Left renal pelvis (tissue), 4 donors: ENCODE measurements at places on chromosomes 7 and 10.
A peak's percentile ranks its signal among the peaks of the same experiment; 100 is the strongest.

GRCh38 chr7:57404343-57404966, 45.5 kb upstream of the ZNF716 start:
- no peak for DNase-seq

GRCh38 chr7:7565746-7566650, 686 bp upstream of the MIOS start:
- peak; percentile 31 for DNase-seq

DNA sequence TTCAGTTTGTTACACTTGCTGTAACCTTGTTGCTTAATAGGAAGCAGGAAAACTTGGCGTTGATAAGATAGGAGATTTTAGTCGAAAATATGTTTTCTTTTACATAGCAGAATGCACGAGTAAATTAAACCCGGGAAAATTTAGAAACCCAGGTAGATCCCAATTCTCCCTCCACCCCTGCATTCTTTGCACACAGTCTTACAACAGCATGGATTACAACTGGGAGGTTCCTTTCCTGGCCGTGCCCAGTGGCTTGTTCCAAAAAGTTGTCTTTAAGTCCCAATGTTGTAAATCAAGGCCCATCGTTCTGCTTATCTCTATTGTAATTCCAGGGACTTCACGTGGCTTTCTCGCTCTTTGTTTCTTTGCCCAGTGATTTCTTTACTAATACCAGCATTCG, 1.1 kb upstream of the DPY19L1 start:
- no peak for DNase-seq

GRCh38 chr10:22740180-22740579, 25.8 kb upstream of the PIP4K2A start:
- DNase-seq, result no peak

DNA sequence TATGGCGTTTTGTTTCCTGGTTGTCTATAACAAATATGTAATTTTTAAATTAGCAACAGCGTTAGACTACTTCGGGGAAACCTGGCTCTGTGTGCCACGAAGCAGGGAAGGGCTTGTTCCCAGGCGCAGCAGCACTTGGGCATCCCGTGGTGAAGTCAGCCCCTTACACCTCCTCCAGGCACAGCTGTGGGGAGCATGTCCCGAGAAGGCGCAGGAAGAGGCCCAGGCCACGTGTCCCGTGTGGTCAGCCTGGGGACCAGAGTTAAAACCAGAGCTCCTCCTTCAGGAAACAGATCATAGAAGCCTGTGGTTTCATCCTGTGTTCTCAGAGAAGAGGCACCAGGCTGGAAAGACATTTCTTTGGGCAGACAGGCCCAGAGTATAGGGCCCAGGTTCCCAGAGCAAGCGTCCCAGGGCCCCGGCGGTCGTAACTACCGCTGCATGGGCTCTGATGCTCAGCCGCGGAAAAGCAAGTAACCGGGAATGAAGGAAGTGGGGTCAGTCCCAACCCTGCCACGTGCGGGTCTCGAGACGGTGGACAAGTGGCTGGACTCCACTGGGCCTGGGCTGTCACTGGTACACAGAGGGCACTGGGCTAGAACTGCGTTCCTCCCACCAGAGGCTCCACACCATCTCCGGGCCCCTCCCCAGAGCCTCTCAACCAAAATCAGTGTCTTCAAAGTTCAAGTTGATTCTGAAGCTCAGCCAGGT, 7.1 kb downstream of the NUDT1 start:
- no peak for DNase-seq

GRCh38 chr10:91541481-91541880, 91.4 kb downstream of the PPP1R3C start:
- DNase-seq, result no peak

- DNase-seq, result no peak
Measured at GRCh38 chr10:35898716-35899440, 256.8 kb upstream of the FZD8 start.

DNA sequence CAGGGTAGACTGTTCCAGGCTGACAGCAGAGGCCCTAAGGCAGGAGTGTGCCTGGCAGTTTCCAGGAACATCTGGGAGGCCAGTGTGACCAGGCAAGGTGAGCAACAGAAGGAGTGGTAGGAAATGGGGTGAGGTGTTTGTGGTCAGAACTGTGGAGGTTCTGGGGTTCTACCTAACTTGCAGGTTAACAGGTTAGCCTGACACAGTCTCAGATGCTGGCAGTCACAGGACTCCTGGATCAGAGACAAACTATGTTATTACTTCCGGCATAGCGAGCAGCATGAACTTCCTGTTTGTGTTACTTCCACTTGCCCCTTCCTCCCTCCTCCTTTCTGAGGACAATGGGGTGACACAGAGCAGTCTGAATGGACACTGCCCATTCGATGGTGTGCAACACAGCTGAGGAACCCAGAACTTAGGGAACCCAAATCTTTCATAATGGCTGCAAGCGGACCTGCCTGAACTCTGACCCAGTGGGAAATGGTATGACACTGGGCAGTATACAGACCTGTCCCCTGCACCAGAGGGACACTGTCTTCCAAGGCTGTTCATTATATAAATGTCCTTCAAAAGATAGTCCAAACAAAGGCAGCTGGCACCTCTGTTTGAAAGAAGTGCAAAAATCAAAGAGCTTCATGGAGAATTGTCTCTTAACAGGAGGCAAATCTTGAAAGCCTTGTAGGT, 3.9 kb upstream of the SAR1A start:
- no peak for DNase-seq

- DNase-seq, result no peak
Measured at GRCh38 chr10:3757250-3757637, 27.8 kb downstream of the KLF6 start.

- DNase-seq, result no peak
Measured at GRCh38 chr7:135801877-135802276, 53.3 kb upstream of the FAM180A start.

DNA sequence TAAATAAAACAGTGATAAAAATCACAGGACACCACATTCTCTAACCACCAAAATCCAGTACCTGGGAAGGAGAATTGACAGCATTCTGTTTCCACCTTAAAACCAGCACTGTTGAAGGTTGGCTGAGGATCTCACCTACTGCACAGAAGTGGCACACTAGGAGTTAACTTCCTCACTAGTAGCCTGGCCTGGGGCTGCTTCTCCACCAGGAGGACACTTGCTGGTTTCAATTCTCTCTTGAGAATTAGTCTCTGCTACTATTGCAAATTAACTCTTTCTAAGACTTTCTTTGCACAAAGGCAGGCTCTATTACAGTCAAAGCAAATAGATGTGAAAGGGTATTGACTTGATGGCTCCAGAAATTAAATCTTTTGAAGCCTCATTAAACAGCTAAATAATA, 2.3 kb upstream of the CTTNBP2 start:
- DNase-seq, result no peak

- no peak for DNase-seq
Measured at GRCh38 chr7:134396031-134396430, 62.9 kb downstream of the AKR1B1 start.

GRCh38 chr7:47078241-47078640, 503.7 kb downstream of the TNS3 start:
- no peak for DNase-seq

DNA sequence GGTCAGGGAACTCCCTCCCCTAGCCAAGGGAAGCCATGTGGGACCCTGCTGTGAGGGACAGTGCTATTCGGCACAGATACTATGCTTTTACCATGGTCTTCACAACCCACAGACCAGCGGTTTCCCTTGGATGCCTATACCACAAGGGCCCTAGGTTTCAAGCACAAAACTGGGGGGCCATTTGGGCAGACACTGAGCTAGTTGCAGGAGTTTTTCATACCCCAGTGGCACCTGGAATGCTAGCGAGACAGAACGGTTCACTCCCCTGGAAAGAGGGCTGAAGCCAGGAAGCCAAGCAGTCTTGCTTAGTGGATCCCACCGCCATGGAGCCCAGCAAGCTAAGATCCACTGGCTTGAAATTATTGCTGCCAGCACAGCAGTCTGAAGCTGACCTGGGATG, 156.8 kb downstream of the THSD7A start:
- no peak for DNase-seq

- DNase-seq, result peak; percentile 83
Measured at GRCh38 chr7:130273081-130273932, 6.6 kb downstream of the CPA2 start.

DNA sequence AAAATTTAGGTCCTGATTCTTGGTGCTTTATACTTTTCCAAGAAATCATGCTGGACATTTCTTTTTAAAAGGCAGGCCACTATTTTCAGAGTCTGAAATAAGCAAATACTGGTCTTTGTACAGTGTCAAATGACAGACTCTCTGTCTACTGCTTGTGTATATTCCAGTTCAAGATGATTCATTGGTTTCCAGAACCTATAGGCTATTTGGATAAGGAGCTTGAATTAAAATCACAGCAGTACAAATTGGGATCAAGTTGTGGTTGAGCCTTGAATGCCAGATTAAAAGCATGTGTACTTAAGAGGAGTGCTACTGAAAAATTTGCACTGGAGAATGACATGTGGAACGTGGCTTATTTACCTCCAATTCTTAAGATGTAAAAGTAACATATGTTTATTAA, 10.7 kb downstream of the KMT2E start:
- DNase-seq, result no peak

DNA sequence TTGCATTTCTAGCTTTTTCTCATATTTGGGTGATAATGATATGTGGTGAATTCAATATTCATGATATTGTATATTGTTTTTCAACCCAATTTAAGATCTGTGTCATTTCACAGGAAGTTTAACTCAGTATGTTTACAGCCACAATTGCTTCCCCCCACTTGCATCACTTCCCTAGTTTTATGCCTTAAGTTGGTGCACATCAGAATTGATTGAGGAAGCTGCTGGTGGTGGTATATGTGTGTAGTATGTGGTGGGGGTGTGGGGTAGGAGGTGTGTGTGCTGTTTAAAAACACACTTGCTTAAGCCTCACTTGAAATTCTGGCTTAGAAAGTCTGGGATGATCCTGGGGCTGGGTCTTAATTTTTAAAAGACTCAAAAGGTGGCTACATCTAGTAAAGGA, 245.1 kb upstream of the AOAH start:
- no peak for DNase-seq

- DNase-seq, result no peak
Measured at GRCh38 chr10:84571146-84571545, 242.8 kb downstream of the CCSER2 start.

DNA sequence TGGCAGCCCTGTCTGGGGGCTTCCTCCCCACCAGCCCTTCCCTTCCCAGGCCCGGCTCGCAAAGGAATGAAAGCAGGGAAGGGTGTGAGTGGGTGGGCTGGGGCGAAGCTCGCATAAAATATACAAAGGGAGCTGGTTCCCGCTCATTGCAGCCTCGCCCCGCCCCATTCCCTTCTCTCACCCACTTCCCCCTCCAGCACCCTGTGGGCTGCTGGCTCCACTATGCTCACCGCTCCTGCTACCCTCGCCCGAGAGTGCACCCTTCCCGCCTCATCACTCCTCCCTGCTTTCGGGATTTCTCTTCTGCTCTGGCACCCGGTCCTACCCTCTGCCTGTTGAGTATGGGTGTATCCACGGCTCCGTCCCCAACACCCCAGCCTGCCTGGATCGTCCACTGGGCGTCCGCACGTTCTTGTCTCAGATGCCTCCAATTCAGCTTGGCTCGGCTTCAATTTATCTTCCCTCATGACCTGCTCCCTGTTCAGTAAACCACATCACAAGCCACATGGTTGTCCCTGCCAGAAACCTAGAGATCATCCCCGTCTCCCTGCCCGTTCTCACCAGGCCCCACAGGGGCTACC, 14.4 kb upstream of the TTYH3 start:
- no peak for DNase-seq

DNA sequence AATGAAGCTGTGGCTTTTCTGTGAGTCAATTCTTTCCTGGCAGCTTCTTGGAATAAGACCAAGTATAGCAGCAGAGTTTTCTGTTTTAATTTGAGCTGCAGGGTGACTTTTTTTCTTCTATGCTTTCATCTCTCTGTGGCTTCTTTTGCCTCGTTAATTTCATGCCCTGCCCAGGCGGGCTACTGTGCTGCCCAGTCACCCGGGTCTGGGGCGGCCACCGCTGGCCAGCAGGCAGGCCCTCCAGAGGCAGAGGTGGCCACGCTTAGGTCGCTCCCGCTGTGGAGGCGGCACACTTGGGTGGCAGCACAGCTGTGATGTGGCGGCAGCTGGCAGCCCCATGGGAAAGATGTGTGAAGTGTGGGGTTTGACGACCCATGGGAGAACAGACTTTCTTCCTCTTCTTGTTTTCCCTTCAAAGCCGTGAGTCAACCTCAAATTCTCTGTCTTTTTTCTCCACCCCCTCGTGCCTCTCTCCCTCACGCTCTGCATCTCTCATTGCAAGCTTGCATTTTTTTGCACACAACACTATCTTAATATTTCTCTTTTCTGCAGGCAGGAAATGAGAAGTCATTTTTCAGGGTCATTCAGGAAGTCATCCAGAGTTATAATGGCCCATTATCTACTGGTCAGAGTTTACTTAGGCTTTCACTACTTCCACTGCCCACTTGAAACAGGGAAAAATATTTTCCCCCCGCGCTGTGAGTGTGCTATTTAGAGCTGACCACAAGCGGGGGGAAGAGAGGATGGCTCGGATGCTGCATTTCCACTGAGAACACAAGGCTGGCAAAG, 67.8 kb downstream of the EGFR start:
- DNase-seq, result no peak

GRCh38 chr7:129688503-129689222, 77.1 kb downstream of the NRF1 start:
- no peak for DNase-seq

GRCh38 chr7:35546691-35547429, 148.1 kb downstream of the HERPUD2 start:
- no peak for DNase-seq

- no peak for DNase-seq
Measured at GRCh38 chr10:97664282-97664850, 22.7 kb downstream of the AVPI1 start.

GRCh38 chr7:96991546-96992191, 13.7 kb upstream of the DLX6 start:
- no peak for DNase-seq

GRCh38 chr10:118002581-118002980, 44.2 kb downstream of the RAB11FIP2 start:
- DNase-seq, result no peak

DNA sequence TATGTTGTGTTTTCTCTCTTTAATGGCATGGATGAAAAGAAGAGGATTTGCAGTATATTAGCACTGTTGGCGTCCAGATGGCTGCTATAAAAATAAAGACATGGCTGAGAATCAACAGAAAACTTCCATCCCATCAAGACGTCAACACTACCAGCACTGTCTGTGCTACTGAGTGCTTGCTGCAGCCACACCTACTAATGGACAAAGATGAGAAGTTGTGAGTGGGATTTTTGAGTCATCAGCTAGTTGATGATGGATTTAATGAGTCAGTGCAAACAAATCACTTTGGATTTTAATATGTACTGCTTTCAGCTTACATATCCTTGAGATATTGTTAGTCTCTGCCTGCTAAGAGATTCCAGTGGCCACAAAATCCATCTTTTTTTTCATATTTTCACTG, 631.0 kb upstream of the ANKRD30A start:
- no peak for DNase-seq

- DNase-seq, result no peak
Measured at GRCh38 chr7:23685731-23686130, 5.7 kb downstream of the FAM221A start.

GRCh38 chr7:21023841-21024484, 237.3 kb upstream of the SP8 start:
- DNase-seq, result no peak
